ENCODE measurements at places on chromosomes 11 and 22.

DNA sequence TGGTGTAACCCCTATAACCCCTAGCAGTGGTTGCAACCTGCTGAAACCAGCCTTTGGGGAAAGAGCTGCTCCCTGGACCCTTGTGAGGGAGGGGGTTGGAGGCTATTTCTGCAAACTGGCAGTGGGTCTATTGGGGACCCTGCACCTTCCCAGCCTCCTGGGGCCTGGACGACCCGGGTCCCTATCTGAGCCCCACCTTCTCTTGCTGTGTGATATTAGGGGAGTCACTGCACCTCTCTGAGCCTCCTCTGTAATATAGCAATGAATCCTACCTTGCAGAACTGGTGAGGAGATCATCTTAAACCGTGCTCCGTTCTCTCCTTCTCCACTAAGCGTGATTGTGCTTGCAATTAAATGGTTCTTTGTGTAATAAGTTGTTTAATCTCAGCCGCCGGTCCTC is 24.0 kb upstream of the MPPED1 start:
- DNase-seq, result no peak

- DNase-seq, result no peak
These were observed 8.9 kb upstream of the SEPTIN5 start for GRCh38 chr22:19705181-19705934.

DNA sequence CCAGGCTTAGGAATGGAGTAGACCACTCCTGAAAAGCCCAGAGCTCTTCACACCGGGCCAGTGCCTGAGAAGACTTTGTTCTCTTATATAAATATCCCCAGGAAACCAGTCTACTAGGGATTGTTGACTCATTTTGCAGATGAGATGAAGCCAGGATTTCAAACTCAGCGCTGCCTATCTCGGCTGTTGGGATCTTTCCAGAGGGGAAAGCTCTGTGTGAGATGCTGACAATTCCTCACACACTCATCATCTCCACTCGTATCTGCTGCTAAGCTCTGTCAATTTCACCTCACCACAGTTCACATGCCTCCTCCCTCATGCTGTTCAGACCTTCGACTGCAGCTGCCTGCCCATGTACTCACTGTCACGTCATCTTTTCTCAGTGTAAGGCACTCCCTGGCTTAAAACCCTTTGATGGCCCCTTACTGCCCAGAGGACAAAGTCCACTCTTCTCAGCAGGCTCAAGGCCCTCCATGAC is 12.5 kb downstream of the USH1C start:
- peak; percentile 40 for DNase-seq

DNA sequence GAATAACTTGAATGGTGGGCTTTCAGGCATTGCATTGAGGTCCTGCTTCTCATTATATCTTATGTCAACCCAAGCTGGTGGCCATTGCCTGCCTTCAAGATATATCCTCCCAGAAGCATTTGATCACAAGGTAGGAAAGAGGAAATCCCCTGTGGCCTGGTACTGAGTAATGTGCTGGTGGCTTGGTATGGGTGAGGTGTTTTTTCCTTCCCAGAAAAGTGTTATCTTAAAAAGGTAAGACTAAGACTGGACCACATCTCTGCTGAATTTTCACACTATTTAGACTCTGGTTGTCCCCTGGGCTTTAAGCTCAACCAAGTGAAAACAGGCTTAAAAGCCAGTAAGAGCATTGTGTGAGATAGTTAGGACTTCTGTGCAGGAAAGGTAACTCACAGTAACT is 3.7 kb downstream of the INSC start:
- DNase-seq, result no peak

- no peak for DNase-seq
These were observed 300.5 kb downstream of the NTM start for GRCh38 chr11:131670876-131671275.

DNA sequence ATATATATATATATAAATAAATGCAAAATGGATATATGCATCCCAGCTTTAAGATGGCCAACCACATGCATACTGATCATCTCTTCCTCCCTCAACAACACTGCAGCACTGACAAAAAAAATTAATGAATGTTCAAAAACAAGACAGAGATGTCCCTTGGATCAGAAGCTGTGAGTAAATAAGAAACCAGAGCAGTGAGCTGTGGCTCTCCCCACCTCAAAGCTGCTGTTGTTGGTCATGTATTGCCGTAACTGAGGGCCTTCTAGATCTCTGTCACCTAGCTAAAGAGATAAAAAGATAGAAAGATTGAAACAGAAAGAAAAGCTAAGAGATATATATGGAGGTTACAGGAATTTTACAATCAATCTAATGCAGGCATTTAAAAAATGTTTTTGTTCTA is 15.5 kb upstream of the TMEM135 start:
- DNase-seq, result no peak

DNA sequence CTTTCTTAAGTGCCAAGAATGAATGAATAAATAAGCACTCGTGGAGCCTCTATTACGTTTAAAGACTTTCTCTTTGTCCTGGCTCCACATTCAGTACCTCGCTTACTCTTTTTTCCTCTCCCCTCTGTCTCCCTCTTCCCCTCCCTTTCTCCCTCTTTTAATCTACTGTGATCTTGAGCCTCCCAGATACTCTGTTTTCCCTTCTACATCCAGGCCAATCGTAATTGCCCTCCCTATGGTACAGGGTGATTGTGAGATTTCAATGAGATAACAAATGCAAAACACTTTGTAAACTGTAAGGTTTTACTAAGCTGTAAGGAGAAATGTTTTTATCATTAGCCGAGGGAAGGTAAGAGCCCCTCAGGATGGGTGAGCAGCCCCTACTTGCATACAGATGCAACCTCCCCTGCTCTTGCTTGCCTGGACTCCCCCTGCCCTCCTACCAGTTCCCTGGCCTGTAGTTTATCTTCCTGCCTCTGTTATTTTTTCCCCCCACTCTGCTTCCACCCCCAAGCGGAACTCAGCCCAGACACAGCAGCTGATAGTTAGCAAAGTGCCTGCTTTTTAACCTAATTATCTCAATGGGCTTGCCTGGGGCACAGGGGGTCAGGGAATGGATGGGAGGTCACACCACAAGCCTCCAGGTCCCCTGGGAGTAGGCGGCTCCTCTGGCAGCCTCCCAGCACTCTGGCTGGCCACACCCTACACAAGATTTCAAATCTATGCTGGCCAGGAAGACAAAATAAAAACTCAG is 76.9 kb upstream of the CADM1 start:
- DNase-seq, result peak; percentile 4

DNA sequence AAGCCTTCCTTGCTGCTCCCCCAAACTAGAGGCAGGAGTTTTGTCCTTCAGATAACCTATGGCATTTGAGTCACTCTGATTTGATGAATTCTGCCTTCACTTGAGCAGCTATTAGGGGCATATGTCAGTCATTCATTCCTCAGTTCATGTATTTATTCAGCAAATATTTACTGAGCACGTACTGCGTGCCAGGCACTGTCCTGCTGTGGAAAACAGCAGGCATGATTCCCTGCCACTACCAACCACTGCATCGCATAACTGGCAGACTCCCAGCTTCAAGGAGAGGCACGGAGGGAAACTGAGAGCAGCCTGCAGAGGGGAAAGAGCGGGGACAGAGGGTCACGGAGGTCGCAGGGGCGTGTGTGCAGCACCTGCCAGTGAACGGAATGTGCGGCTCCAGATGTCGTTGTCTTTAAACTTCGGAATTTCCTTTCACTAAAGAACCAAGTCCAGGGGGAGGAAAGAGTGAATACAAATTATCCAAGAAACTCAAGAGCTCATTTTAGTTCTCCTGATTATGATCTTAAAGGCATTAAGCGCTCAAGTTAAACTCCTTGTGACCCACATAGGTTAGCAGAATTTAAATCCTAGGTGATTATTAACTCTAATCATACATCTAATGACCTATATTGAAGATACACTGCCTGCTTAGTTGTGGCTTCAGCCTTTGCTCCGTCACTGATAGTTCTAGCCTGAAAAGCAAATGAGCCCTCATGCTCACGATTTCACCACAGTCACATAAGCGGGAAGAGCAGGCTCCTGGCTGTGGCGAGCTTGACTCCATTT is 12.6 kb downstream of the PPARA start:
- no peak for DNase-seq

DNA sequence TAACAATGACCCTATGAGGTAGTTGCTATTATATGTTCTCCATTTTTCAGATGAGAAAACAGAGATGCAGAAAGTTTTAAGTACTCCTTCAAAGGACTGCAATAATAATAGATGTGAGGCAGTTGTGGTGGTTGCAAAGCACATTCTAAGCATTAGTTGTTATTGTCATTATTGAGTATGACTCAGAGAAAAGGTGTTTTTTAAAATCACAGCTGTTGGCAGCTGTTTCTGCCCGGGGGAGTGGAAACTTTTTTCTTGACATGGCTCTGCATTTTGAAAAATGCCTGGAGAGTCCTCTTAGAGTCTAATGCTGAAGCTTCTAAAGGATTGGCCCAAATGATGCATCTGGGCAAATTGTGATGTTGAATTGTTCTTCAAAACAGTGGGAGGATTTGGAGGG is 244.5 kb upstream of the MPPED2 start:
- DNase-seq, result no peak

GRCh38 chr11:62984451-62984991 is at the start of gene SLC22A6:
SLC22A6 (minus strand) TSS chr11:62984967; CDS start chr11:62984690, 277 bp downstream.
- DNase-seq, result no peak

GRCh38 chr11:16193897-16194381 is 162.4 kb downstream of the SOX6 start:
- no peak for DNase-seq

- DNase-seq, result no peak
These were observed 17.5 kb downstream of the FAM227A start for GRCh38 chr22:38638728-38639127.

- no peak for DNase-seq
These were observed 2.2 kb upstream of the GSTT4 start for GRCh38 chr22:24007253-24008021.

- peak; percentile 64 for DNase-seq
These were observed 57.2 kb downstream of the NAV2 start for GRCh38 chr11:19769820-19770219.

DNA sequence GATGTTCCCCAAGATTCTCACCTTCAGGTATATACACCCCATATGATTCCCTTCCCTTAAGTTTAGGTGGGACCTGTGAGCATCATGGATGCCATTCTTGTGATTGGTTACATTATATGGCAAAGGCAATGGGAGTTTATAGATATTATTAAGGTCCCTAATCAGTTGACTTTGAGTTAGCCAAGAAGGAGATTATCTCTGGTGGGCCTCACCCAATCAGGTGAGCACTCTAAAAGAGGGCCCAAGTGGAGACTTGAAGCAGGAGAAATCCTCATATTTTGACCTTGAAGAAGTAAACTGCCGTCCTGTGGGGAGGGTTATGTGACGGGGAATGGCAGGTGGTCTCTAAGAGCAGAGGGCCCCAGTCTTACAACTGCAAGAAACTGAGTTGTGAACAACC is 94.2 kb downstream of the HSD17B12 start:
- DNase-seq, result no peak

GRCh38 chr22:31099841-31100761 is 7.3 kb downstream of the SELENOM start:
- DNase-seq, result no peak

DNA sequence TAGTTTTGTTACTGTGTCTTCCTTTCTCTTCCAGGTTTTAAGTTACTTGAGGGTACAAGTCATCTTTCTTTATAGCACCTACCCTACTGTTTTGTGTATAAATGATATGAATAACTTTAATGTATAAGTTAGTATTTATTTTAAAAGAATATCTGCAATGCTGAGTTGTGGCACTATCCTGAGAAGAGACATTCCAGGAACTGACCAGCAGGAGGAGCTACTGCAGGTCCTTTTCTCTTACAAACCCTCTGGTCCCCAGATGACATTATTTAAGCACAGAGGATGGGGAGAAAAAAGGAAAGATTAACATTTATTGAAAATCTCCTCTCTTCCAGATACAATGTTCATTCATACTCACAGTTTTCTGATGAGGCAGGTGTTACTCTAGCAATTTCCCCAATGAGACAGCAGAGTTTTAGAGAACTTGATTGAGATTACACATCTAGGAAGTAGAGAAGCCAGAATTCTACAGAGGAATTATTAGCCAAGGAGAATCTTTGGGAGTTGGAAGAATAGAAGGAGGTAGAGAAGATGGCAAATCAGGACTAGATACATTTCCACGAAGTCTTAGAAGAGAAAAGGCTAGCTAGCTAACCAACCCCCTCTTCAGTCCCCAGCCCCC is 541.2 kb upstream of the API5 start:
- peak; percentile 33 for DNase-seq

GRCh38 chr11:92276773-92277172 is 52.2 kb downstream of the FAT3 start:
- DNase-seq, result peak; percentile 63

GRCh38 chr22:37253126-37253660 is 9.1 kb upstream of the RAC2 start:
- peak; percentile 68 for DNase-seq

DNA sequence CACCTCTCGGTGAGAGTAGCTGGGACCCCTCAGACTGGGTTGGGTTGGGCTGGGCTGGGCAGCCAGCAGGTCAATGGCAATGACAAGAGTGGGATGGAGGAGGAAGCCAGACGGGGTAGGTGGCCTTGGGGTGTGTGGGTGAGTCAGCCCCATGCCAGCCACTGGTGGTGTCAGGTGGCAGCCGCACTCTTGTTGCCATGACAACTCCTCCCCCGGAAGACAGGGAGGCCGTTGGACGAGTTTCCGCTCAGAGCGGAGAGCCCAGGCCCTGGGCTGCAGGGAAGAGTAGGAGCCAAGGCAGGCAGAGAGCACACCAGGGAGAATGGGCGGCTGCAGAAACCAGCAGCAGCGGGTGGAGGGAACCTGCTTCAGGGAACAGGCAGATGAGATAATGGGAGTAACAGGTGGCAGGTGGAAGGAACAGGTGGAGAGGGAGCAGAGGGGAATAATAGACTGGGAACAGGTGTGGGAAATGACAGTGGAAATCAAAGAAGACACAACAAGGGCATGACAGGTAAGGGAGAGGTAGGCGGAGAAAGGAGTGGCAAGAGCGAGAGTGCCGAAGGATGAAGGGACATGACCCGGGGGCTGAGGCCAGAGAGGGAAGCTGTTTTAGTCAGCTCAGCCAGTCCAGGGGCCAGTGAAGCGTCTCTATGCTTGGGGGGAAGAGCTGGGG is 8.7 kb downstream of the SPTBN2 start:
- peak; percentile 42 for DNase-seq

DNA sequence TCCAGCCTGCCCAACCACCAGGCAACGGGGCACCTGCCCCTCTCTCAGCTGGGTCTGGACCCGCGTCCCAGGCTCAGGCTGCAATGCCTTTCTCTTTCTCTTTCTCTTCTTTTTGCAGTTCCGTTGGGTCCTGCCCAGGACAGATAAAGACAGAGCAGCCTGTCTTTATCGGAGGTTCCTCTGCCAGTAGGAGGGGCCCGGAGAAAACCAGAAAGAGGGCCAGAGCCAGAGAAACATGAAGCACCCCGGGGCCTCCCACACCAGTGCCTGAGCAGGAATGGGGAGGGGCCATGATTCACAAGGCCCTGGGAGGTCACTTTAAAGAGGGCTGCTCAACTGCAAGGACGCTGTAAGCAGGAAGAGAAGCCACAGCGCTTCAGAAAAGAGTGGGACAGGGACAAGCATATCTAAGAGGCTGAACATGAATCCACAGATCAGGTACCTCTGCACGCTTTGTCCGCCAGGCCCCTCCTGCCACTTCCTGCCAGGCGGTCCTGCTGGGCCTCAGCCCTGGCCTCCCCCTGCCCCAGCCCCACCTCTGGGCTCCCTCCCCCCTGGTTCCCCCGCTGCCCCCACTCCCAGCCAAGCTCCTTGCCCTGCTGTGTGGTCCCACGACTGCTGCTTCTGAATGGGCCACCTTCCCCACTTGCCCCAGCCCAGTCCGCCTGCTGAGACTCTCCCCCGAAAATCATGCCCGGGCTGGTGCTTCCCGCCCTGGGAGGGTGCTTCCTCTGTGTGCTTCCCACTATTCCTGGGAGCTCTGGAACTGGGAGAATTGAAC is at the start of gene APOBEC3C:
Gene APOBEC3C, plus strand, starts transcription at position 316 of the 781 bp plus-strand sequence. Its CDS starts 106 bp downstream, at position 422.
- DNase-seq, result peak; percentile 90

Measured in fibroblast of skin of right biceps (primary cell).